ENCODE measurements at places on chromosomes 11 and 22.

DNA sequence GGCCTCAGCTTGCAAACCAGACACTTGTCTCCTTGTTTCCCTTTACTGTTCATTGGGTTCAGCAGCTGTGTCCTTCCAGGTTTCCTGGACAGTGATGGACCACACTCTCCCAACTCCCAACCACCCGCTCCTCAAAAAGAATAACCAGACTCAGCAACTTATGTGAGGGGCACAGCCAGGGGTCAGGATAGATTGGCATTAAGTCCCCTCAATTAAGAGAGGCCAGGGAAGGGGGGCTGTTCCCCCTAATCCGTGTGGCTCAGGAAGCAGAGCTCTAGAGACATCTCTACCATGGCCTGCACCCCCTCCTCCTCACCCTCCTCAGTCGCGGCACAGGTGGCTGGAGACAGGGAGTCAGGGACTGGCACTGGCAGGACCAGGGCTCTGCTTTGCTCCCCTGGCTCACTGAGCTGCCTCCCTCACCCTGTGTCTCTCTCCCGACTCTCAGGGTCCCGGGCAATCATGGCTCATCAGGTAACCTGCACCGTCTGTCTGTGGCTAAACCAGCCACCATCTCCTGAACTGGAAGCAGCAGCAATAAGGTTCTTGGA lies 111.7 kb downstream of the ZNF280B start:
- DNase-seq, result no peak

- DNase-seq, result no peak
These were observed 112.0 kb upstream of the MTNR1B start for GRCh38 chr11:92857407-92857806.

- no peak for DNase-seq
These were observed 10.3 kb upstream of the THOC5 start for GRCh38 chr22:29563652-29564460.

- DNase-seq, result peak; percentile 43
These were observed 622.1 kb downstream of the OPCML start for GRCh38 chr11:132910011-132910760.

DNA sequence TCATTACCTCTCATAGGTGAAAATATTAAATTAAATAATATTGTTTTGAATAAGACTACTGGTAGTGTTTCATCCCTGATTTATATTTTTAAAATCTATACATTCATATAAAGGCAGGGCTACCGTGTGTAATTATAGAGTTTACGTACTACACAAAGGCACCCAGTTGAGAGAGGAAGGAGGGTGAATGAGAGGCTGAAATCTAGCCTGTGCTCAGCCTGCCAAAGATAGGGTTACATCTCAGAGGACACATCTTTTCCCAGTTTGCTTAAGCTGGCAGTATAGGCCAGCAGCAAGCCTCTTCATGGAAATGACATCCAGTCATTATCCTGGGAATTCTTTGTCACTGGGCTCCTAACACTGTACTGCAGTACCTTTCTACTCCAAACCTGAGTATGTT lies 7.5 kb upstream of the B3GNT6 start:
- DNase-seq, result no peak

GRCh38 chr11:127037596-127037995 lies 37.0 kb upstream of the KIRREL3 start:
- no peak for DNase-seq

All from neural progenitor cell (in vitro differentiated cells).